ENCODE measurements at places on chromosomes 2 and 18.

- no peak for DNase-seq
Measured at GRCh38 chr2:42103829-42104228, 56.0 kb downstream of the PKDCC start.

DNA sequence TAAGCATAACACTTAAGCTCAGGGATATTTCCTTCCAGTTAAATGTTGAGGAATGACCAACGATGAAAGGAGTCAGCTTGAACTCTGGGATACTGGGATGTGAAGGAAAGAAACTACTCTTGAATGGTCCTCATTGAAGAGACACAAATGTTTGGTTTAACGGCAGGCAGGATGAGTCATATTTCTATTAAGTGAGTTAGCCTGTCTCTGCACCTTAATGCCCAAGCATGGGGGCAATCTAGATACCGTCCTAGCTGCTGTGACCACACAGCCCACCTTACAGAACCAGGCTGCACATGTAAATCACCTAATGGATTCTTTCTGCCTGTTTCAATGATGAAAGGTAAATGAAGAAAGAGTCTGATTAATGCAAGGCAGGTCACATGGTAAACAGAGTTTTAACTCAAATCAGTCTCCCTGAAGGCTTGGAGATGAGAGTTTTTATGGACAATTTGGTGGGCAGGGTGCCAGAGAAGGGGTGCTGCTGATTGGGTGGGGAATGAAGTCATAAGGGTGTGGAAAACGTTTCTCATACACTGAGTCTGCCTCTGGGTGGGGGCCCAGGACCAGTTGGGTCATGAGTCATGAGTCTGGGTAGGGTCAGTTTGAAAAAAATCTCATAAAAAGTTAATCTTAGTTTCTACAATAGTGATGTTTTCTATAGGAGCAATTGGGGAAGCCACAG is 144.6 kb upstream of the MMADHC start:
- no peak for DNase-seq

- DNase-seq: no peak
Measured at GRCh38 chr2:225471039-225471438, 71.5 kb downstream of the NYAP2 start.

- no peak for DNase-seq
Measured at GRCh38 chr2:122098306-122098705, 342.9 kb downstream of the TSN start.

Data from SJCRH30 (cell line).